ENCODE measurements at places on chromosomes 2 and 18.
A peak's percentile ranks its signal among the peaks of the same experiment; 100 is the strongest.

DNA sequence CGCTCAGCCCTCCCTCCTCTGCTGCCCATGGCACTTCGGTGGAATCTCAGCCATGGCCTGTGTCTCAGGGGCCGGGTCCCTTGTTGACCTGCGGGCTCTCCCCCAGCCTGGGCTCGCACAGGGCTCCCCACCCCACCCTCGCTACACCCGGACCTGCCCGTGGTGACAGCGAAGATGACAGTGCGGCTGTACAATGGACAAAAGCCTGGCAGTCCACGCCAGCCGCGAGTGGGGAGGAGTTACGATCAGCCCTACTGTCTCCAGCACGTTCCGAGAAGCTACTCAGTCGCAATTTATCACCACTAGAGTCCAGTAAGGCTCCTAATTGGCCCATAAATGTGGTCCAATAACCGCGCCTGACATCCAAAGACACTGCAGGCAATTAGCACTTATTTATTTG lies 31.6 kb downstream of the GBX2 start:
- no peak for DNase-seq

GRCh38 chr2:240561325-240561971 lies 1.3 kb downstream of the DUSP28 start:
- peak; percentile 43 for DNase-seq

DNA sequence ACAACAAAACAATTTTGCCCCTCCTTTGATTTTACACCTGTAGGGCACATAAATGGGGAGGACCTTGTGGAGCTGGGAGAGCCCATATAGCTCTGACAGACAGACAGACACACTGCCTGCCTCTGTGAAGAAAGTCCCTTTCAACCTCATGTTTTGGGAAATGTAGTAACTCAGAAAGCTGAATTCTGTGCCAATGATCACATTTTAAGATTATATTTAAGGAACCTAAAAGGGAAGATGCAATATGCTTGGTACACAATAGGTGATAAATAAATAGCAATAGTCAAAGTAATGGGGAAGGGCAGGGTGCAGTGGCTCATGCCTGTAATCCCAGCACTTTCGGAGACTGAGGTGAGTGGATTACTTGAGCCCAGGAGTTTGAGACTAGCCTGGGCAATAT lies 446.4 kb upstream of the ID2 start:
- DNase-seq = no peak

- peak; percentile 41 for DNase-seq
Observed at GRCh38 chr2:192035731-192036442, 158.8 kb downstream of the TMEFF2 start.

DNA sequence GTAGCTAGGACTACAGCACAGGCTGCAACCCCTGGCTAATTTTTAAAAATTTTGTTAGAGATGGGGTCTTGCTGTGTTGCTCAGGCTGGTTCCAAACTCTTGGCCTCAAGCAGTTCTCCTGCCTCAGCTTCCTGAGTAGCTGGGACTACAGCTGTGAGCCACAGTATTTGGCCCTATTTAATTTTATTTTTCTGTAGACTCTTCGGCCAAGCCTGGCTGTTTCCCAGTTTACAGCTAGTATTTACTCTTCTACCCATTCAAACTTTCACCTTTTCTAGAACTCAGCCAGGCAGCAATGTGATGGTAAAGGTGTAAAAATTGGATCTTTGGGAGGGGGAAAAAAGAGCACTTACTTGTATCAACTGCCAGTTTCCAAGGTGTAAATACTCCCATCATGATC lies 35.3 kb downstream of the SH3RF3 start:
- DNase-seq = no peak

All from stromal cell of bone marrow (primary cell).